Esophagus mucosa (tissue), 1 donor: ENCODE measurements at places on chromosomes 2 and 18. TPM values are rescaled to one million over a fixed set of nuclear protein-coding genes. Genes with fewer than 3 reads are reported as not detected.

The CCDC88A gene
- 13.2 TPM for total RNA-seq

The KANSL1L gene
- total RNA-seq, result 6.4 TPM

The CCDC102B gene
- 1.2 TPM for total RNA-seq

The MC5R gene
- 0.28 TPM for total RNA-seq

The COL5A2 gene
- 6.3 TPM for total RNA-seq

The SLC25A52 gene
- not detected for total RNA-seq

The SLC8A1 gene
- total RNA-seq, result 1.3 TPM

The RBM43 gene
- 3.1 TPM for total RNA-seq

The GALNT5 gene
- total RNA-seq, result 3.8 TPM

The DNAH6 gene
- 0.04 TPM for total RNA-seq

The ANKRD44 gene
- 6.8 TPM for total RNA-seq

The FBLN7 gene
- 1.4 TPM for total RNA-seq

The SPATS2L gene
- 51.0 TPM for total RNA-seq

The PROKR1 gene
- total RNA-seq, result not detected

The DSEL gene
- 0.48 TPM for total RNA-seq

The CAPN14 gene
- 191 TPM for total RNA-seq

The DLX1 gene
- total RNA-seq, result not detected

The PHOSPHO2 gene
- total RNA-seq, result 1.7 TPM

The CTNNA2 gene
- not detected for total RNA-seq

The FLACC1 gene
- total RNA-seq, result 0.56 TPM

The CNTNAP5 gene
- total RNA-seq, result not detected

The DPP10 gene
- not detected for total RNA-seq

The NPHP1 gene
- total RNA-seq, result 0.84 TPM

The RUFY4 gene
- total RNA-seq, result 0.12 TPM

The MCFD2 gene
- total RNA-seq, result 53.3 TPM

The DAPL1 gene
- total RNA-seq, result 179 TPM

The TXNDC2 gene
- total RNA-seq, result not detected

The SULT1C2 gene
- not detected for total RNA-seq

The SLC39A10 gene
- 6.1 TPM for total RNA-seq

The CDK15 gene
- total RNA-seq, result 0.12 TPM

The OR6B2 gene
- total RNA-seq, result not detected

The SPIRE1 gene
- 15.6 TPM for total RNA-seq

The RNF125 gene
- 1.8 TPM for total RNA-seq

The ITGA6 gene
- total RNA-seq, result 65.2 TPM

The DARS1 gene
- 58.3 TPM for total RNA-seq

The DLX2 gene
- total RNA-seq, result not detected

The LIMS4 gene
- 0.20 TPM for total RNA-seq

The CPO gene
- total RNA-seq, result not detected

The KLHL41 gene
- total RNA-seq, result 0.40 TPM

The STPG4 gene
- 0.16 TPM for total RNA-seq

The RIT2 gene
- total RNA-seq, result not detected
